ENCODE measurements at places on chromosomes 16 and 17. TPM values are rescaled to one million over a fixed set of nuclear protein-coding genes. Genes with fewer than 3 reads are reported as not detected.

Gene CDRT15
- total RNA-seq, result not detected

Gene CD19
- not detected for total RNA-seq

Gene HOXB7
- 7.1 TPM for total RNA-seq

Gene SSTR5
- total RNA-seq, result not detected

Gene KRTAP1-4
- total RNA-seq, result not detected

Gene NOB1
- total RNA-seq, result 20.4 TPM

Gene CTF1
- total RNA-seq, result 4.8 TPM

Gene PHF12
- total RNA-seq, result 46.9 TPM

Gene TBKBP1
- total RNA-seq, result 12.3 TPM

Gene TMEM98
- total RNA-seq, result 143 TPM

Gene GNAO1
- total RNA-seq, result under 0.01 TPM

Gene TMEM106A
- 15.4 TPM for total RNA-seq

Gene IGFALS
- total RNA-seq, result not detected

Gene MFSD11
- 30.6 TPM for total RNA-seq

Gene NECAB2
- not detected for total RNA-seq

Gene ERN2
- not detected for total RNA-seq

Gene ADGRG3
- total RNA-seq, result not detected

Gene ZACN
- not detected for total RNA-seq

Gene ADGRG1
- 0.89 TPM for total RNA-seq

Gene HIGD1B
- total RNA-seq, result not detected

Gene SLC16A11
- total RNA-seq, result not detected

Gene XYLT1
- total RNA-seq, result 26.3 TPM

Gene MT4
- total RNA-seq, result not detected

Gene CRYBA1
- not detected for total RNA-seq

Gene ASIC2
- total RNA-seq, result not detected

Gene BICDL2
- total RNA-seq, result not detected

Gene CCL4L2
- total RNA-seq, result not detected

Gene CRHR1
- not detected for total RNA-seq

Gene RABEP2
- 53.4 TPM for total RNA-seq

Measured in GM23248 (cell line).